ENCODE measurements at places on chromosomes 12 and 14.

- DNase-seq, result no peak
Measured at GRCh38 chr12:50087995-50088394, 2.9 kb downstream of the SMARCD1 start.

DNA sequence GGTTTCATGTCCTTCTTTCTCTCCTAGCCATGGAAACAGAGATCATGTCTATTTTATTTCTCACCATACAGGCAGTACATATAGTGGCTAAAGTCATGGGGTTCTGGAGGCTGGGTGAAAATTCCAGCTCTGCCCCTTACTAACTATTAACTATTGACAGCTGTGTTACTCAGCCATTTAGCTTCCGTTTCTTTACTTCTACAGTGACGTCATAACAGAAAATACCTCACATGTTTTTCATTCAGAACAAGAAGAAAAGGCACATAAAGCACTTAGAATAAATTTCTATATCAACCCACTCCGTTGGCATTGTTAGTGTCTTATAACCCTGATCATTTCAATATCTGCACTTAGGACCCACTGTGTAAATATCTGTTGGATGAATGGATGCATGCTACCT is 1506.9 kb upstream of the TMEM132C start:
- no peak for DNase-seq

GRCh38 chr14:55743551-55743950 is 163.5 kb downstream of the KTN1 start:
- no peak for DNase-seq

DNA sequence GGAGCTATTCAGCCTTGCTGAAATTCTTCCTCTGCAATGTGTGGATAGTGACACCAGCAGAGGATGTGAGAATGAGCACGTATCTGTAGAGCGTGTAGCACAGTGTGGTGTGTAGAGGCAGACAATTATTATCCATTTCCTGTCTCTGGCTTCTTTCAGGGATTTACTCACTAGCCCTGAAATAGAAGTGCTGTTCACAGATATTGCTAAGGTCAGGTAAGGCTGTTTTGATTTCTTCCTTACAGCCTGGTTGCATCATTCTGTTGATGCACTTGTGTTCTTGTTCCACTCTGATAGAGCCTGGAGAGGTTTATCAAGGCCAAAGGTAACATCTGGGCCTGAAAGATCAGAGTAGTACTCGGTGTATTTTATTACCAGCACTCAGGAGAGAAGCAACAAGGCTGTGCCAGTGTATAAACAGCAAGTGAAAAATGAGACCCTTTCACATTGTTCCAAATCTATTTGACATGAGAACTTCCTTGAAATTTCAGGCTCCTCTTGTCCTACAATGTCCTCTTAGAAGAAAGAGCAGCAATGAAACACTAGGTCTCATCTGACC is 16.7 kb downstream of the ARG2 start:
- peak; percentile 68 for DNase-seq

DNA sequence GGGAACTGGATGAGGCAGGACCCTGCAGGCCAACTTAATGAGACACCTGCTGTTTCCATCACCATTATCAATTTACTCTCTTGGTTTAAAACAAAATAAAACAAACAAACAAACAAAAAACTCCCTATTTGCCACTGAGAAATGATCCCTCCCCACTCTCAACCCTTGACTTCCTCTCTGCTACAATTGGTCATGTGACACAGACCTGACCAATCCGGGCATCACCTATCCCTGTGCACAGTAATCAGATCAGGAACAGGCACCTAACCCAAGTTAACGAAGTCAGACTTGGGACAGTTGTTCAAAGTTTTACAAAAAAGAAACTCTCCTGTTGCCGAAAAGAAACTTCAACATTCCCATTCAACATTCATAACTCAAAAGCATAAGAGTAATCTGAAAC is 58.4 kb downstream of the NELL2 start:
- DNase-seq, result no peak

- DNase-seq, result peak; percentile 93
Measured at GRCh38 chr12:117190210-117190781, at the start of gene FBXO21. Gene FBXO21, minus strand, starts transcription at chr12:117190470. Its CDS starts 14 bp downstream, at chr12:117190456.

- DNase-seq, result no peak
Measured at GRCh38 chr12:102642199-102642598, 161.8 kb upstream of the IGF1 start.

GRCh38 chr12:3535431-3535841 is 44.4 kb downstream of the PRMT8 start:
- no peak for DNase-seq

- no peak for DNase-seq
Measured at GRCh38 chr12:1776170-1776921, 44.0 kb upstream of the LRTM2 start.

DNA sequence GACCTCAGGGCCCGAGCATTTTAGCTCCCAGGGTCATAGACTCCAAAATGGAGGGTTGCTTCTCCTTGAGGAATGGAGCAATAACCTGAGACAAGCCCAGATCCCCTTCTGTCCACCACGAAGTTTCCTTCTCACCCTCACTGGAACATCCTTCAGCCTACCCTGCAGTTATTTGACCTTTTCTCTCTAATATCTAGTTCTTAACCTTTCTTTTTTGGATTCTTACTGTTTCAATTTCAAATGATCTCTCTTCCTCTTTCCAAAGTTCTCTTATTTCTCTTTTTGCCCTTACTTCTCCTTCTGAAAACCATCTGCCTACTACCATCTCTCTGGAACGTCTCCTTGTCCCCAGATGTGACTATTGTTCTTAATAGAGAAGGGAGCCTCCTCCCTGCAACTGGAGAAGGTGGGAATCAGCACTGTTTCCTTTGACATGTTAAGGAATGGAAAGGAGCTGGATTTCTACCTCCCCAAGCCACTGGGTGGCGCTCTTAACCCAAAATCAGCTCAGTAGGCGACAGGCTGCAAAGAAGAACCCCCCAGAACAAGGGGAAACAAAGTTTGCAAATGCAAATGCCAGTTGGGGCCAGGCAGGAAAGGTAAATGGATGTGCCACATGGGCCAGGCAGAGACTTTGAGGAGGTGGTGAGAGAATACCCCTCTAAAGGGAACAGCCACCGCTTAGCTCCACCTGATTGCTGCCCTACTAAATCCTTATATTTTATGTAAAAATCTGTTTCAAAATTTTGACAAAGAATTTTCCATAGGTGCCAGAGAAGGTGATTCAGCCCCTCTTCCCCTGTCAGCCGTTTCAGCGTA is 22.4 kb upstream of the PDE1B start:
- DNase-seq, result no peak

GRCh38 chr14:96905825-96906224 is 108.6 kb downstream of the VRK1 start:
- DNase-seq, result no peak

- DNase-seq, result no peak
Measured at GRCh38 chr12:41250748-41251147, 62.6 kb downstream of the PDZRN4 start.

DNA sequence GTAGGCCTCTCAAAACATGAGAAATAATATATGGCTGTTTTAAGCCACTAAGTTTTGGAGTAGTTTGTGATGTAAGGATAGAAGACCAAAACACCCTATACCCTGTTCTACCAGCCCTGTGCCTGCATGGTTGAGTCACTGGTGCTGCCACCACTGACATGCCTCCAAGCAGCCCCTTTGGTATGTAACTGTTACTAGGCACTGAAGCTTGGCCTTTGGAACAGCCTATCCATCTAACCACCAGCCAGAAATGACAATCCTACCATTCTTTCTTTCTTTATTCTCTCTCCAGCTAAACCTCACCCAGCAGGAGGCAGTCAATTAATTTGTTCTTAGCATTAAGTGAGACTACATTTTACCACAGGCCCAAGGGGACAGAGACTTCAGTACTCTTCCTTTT is 240.3 kb downstream of the MSRB3 start:
- DNase-seq, result no peak

DNA sequence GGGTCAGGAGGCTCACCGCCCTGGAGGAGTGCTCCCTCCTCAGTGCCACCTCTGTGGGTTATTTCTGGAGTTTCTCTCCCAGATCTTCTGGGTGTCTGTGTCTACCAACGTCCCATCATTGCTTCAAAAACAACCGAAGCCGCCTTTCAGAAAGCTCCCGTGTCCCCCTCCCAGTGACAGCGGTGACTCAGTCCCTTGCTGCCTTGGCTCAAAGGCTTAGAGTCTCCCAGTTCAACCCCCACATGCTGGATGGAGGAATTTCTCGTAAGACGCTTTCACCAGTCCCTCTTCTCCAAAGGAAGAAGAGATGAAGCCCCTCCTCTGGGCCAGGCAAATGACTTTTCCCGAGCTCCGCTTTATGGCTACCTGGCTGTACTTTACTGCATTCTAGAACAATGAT is 146.6 kb downstream of the RBM19 start:
- no peak for DNase-seq

- DNase-seq, result no peak
Measured at GRCh38 chr12:96143827-96144565, 50.2 kb upstream of the ELK3 start.

DNA sequence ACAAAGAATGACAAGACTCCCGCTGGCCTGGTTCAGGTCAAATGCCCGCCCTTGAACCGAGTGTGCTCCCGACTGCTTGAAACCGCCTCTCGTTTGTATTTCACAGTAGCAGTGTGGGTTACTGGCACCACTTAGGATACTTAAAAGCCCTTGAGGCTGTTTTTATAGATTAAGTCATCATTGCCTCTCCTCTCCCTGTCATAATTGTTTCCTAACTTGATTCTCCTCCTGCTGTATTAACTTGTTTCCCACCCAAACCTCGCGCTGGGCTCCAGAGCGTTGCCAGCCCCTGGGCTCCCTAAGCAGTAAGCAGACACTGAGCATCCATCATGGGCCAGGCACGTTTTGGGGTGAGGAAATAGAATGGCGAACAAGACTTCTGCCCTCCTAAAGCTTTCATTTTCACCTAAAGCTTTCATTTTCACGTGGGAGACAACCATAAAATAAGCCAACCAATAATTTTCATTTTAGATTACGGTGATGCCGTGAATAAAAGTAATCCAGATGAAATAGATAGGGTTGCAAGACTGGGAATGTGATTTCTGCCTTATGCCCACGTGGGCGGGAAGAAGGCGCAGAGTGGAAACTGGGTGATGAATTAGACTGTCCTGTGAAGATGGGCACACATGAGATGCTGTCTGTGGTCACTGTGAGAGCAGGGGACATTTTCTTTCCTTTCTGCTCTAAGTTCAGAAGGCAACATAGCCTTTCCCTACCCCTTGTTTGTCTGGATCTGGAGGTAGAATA is 97.5 kb downstream of the PPP2R5C start:
- DNase-seq, result peak; percentile 54

DNA sequence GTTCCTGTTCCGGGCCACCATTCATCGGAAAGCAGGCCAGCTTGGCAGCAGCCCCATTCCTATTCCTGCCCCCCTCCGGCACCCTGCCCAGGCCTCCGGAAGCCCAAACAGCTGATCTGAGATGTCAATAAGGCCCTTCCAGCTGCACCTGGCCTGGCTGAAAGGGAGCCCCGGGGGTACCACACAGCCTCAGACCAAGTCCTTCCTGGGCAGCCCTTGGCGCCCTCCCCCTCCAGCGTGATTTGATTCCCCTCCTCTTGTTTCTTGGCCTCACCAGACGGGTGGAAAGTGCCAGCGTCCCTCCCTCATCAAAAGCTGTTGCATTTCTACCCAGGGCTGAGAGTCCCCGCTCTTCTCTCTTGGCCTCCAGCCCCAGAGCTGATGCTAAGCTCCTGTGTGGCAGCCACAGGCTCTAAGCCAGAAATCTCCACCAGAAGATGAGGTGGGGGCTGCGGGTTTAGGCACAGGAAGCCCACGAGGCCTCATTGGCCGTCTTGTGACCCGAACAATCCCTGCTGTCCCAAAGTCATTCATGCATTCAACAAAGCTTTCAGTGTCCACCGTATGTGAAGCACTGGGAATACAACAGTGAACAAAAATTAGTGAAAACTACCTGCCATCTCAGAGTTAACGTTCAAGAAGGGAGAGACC is 215.4 kb downstream of the SLC41A2 start:
- DNase-seq, result peak; percentile 58

DNA sequence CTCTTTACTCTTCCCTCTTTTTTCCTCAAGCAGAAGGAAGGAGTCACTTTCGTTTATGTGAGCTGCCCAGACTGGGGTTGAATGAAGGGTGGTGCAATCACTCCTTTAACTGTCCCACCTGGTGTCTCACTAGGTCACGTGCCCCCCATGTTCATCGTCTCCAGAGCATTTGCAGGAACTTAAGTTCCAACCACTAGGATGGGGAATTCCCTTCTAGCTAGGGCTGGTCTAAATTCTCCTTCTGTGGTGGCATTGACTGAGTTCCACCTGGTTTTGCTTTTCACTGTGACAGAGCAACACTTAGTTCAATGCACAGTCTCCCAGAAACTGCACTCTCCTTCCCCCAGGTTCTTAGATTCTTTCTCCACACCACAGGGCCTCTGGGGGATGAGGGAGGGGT is 9.5 kb downstream of the FANCM start:
- DNase-seq, result no peak

Data from NCI-H2107 (cell line).